ENCODE measurements at places on chromosomes 6 and 20.

GRCh38 chr20:63810730-63811490, 20.2 kb downstream of the ZBTB46 start:
- DNase-seq: no peak

- no peak for DNase-seq
Observed at GRCh38 chr6:115909923-115910546, 150.7 kb downstream of the FRK start.

GRCh38 chr6:42100029-42100901, 42.2 kb downstream of the C6orf132 start:
- DNase-seq: no peak

GRCh38 chr6:75266716-75267291, 17.8 kb downstream of the TMEM30A start:
- no peak for DNase-seq

- DNase-seq: peak; percentile 5
Observed at GRCh38 chr20:478949-479429, 16.7 kb upstream of the TBC1D20 start.

Data from NCI-H1048 (cell line).